ENCODE measurements at places on chromosomes 5 and 9. TPM values are rescaled to one million over a fixed set of nuclear protein-coding genes. Genes with fewer than 3 reads are reported as not detected.

The INSL6 gene
- total RNA-seq: not detected

The BAAT gene
- not detected for total RNA-seq

The FOXD4L5 gene
- total RNA-seq: not detected

The TMEM8B gene
- total RNA-seq: 11.3 TPM

The GCNT4 gene
- total RNA-seq: 2.5 TPM

The SH2D3C gene
- 19.6 TPM for total RNA-seq

The CFAP157 gene
- total RNA-seq: not detected

DNA sequence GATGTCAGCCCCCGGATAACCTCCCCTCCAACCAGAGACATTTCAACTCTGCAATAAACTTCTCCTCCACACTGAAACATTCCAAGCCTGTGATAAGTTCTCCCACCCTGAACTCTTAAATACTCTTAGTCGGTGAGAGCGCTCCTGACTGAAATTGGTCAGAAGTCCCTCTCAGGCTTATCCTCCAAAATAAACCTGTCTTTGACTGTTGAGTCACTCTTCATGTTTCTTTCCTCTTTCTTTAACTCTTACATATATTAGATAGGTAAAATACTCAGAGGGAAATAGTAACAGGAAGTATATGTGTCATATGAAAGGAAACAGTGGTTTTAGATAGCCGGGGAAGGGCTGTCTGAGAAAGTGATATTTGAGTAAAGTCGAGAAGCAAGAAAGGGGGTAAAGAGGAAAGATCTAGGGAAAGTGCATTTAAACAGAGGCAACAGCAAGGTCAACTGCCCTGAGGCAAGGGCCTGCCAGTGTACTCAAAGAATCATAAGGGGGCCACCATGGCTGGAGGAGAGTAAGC lies 11.0 kb upstream of the FAM81B start:
- DNase-seq: no peak

DNA sequence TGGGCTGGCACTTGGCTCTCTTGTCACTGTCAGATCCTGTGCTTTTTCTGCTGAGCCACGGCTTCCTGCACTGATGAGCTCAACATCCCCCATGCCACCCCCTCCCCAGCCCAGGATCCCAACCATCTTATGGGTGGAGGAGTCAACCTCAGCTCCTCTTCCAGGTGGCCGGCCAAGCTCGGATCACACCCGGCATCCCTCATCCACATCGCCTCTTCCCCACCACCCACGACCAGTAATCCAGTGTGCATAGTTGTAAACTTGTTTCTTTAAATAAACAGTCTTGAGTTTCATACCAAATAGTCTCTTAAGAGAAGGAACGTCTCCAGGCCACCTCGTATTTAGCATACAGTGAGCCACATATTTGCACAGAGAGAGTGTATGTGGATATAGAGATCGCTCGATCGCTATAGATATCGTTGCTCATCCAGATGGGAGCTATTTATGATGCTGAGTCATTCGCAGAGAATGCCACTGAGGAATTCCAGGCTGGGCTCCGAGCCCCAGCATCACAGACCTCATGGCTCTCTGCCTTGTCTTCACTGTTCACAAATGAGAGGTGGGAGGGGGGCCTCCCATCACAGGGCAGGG lies 61.8 kb upstream of the CPLX2 start:
- DNase-seq: no peak

GRCh38 chr5:155540000-155540595 lies 526.5 kb downstream of the KIF4B start:
- no peak for DNase-seq

- DNase-seq: no peak
Observed at GRCh38 chr5:53071738-53072137, 37.8 kb downstream of the MOCS2 start.

- no peak for DNase-seq
Observed at GRCh38 chr9:13717322-13718054, 438.0 kb upstream of the MPDZ start.

DNA sequence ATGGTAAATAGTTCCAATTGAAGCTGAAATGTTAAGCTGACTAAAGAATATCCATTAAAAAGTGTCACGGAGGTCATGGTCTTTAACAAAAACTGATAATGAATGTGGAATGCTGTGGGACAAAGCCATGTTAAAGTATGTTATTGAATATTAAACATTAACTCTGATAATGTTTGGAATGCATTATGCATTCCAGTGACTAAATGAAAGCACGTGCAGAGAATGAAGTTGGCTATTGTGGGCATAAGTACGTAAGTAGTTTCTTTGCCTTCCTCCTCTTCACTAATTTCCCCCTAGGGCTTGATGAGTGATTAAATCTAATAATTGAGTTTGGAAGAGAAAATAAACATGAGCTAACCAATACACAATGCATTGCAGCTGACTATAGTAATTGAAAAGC lies 640.4 kb upstream of the CDH10 start:
- DNase-seq: no peak

- DNase-seq: peak; percentile 94
Observed at GRCh38 chr9:114082017-114082762, 4.1 kb upstream of the AMBP start.

DNA sequence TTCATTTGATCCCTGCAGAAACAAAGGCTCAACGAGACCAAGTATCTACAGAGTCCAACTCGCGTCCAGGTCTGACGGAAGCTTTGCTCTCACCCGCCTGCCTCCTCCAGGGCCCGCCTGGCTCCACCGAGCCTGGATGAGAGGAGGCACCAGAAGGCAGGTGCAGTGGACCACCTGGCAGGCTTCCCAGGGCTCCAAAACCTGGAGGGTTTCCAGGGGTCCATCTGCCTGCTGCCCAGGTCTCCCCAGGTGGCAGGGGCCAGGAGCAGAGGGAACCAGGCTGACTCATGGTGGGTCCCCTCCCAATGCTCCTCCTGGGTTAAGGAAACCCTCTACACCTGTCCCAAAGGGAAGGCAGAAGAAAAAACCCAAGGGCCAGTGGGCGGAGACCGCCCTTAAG lies 59.5 kb downstream of the VAV2 start:
- DNase-seq: no peak

DNA sequence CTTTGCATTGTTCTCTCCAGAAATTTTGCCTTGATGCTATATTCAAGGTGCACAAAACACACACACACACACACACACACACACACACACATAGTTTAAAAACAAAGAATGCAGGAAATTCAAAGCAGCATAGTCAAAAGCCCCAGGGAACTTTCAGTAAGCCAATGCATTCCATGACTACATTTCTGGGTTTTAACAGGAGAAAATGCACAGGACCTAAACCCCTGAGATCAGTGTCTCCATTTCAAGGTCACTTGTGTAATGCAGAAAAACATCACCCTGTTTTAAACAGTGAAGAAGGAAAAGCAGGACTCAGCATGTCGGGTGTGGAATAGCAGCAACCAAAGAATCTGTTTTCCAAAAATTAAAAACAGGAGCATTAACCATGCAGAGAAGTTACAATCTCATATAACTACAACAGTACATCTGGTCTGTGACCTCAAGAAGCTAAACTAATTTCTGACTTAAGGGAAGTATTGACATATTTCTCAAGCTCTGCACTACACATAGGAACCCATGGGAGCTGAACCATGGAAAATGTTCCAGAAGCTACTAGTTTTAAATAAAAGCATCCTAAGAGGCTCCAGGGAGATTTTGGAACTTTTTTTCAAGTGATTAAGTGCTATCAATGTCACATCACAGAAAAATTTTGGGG lies 296.7 kb downstream of the HINT1 start:
- no peak for DNase-seq

DNA sequence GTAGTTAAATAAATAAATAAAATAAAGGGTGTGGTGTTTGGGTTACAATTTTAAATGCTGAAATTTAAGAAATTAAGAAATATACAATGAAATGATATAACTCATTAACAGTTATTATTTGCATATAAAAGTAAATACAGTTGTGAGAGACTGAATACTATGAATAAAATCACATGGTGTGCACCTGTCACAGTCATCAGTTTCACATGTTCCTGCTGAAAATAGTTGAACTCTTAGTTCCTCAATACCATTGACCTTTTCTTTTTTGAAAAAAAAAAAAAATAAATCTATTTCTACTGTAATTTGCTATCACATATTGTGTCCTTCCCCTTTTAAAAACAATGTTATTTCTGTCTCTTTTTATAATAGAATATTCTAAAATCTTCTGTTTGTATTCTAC lies 130.9 kb upstream of the CHD1 start:
- no peak for DNase-seq

DNA sequence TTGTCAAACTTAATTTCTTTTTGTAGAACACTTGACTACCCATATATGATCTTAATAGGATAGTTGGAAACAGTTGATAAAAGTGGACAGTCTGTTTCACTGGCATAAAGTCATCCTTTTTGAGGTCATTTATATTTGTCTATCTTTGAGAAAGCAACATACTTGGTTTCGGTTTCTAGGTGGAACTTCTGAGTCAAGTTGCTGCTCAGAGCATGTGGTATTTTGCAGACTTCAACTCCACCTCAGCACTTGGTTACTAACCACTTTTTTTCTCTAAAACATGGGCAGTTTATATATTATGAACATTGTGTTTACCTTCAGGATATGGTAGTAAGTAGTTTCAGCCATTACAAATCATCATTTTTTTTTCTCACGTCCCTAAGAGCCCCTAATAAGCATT lies 1749.0 kb upstream of the C9orf72 start:
- DNase-seq: no peak

DNA sequence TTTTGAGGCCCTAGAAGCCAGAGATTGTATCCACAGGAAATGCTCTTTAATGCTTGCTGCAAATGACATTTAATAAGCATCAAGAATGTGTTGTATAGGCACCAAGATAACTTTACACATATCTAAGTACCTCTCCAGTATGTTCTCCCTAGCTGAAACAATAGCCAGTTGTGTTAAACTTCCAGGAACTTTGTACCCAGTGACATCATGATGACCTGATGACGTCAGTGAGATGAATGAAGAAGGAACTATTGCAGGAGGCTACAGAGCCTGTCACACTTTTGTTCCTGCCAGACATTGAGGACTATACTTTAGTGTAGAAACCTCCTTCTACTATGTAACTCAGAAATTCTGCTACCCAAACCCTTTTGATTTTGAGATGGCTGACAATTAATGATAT lies 129.8 kb downstream of the CD180 start:
- DNase-seq: no peak
